ENCODE measurements at places on chromosomes 16 and 17.

- peak; percentile 4 for DNase-seq
These were observed 16.7 kb upstream of the ERN2 start for GRCh38 chr16:23729503-23730424.

DNA sequence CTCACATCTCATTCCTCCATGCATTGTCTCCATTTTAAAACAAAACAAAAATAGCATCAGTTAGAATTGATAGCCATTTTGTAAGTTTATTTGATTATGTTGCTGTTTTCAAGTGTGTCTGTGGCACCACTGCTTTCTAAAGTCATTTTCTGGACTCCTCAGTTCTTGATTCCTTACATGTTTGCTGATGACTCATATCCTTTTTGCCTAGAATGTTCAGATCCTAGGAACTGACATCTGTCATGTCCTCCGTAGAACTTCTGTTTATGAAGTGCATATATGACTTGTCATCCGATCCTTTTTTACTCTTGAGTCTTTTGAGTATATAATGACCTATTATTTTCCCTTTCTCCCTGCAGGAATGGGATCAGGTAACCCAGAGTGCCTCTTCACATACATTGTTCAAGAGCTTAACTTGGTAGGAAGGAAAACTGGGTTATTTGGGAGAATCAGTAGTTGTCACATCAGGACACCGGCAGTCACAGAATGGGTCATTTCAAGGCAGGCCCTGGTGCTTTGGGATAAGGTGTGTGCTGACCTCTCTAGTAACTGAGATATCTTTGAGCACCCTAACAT lies 69.2 kb downstream of the MAP2K4 start:
- peak; percentile 62 for DNase-seq

- peak; percentile 8 for DNase-seq
These were observed 858 bp upstream of the SMARCE1 start for GRCh38 chr17:40648384-40648968.

GRCh38 chr16:1749152-1750117 lies 21.9 kb downstream of the NME3 start:
- no peak for DNase-seq

- peak; percentile 58 for DNase-seq
These were observed 472.1 kb upstream of the C16orf82 start for GRCh38 chr16:26594666-26595065.

DNA sequence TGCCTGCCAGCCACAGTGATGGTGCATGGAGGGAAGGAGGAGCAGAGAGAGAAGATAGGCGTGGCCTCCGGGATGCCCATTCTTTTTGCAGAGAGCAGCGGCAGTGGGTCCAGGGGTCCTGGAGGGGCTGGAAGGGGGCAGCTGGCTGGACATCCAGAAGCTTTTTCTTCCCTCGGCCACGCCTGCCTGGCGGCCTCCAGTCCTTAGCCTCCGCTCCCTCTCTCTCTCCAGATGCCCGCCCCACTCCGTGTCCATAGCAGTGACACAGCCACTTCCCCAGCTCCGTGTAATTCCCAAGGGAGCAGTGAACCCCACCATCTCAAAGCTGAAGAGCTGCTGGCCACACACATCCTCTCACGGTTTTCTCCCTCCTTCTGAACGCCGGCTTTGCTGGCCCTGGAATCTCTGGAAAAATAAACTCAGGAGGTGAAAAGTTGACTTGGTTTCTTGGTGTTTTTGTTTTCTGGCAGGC lies 26.3 kb upstream of the CDC42EP4 start:
- DNase-seq = peak; percentile 49

- no peak for DNase-seq
These were observed 28.8 kb downstream of the ORC6 start for GRCh38 chr16:46718214-46718613.

DNA sequence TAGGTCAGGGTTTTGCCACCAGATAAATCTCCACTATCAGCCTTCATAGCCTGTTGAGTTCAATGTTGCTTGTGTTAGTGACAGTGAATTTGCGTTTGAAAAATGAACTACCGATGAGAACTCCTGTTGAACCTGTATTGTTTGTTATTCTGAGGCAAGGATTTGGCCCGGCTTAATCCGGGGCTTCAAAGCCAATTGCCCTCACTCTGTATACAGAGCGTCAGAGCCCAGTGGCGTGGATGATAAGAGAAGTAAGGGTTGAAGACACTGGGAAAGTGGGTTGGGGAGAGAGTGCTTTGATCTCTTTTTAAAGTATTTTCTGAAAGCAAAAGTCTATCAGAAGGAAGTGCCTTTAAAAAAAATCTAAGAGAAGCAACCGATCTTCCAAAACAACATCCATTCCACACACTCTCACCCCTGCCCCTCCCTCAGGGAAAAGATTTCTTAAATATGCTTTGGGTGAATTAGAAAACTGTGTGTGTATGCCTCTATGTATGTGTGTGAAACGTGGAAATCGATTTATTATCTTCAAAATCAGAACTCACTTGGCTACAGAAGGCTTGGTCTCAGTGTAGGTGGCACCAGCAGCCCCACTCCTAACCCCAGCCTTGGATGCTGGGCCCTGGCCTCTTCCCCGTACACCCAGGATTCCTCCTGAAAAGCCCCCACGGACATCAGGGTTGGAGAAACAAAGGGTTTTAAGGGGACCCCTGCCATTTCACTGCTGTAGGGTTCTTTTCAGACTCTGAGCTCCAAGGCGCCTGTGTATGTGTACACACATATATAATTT lies 8.8 kb downstream of the TBX4 start:
- no peak for DNase-seq
